ENCODE measurements at places on chromosomes 6 and 20.

DNA sequence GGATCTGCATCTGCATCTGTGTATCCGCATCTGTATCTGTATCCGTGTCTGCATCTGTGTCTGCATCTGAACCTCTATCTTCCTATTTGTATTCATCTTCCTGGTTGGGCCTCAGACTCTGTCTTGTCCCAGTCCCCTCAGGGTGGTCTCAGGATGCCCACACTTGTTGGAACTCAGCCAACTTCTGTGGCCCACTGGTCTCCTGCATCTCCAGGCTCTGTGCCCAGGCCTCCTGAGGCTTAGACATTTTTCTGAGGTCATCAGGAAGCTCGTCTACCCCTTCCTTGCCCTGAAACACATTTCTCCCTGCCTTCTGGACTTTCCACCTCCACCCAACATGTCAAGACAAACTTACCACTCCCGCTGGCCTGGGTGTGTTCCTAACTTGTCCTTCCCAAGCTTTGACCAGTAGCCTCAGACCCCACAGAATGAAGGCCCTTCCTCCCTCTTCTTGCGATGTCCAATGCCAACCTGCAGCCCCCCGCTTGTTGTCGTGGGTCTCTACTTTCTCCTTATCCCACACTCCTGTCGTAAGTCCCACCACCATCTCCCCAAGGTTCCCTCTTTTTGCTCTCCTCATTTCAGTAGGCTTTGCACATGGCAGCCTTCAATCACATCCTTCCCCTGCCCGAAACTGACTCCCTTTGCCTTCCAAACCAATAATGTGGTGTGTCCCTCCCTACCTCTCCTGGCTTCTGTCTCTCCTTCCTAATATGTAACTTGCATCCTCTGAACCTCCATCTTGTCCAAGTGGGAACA lies 176.5 kb downstream of the DLL1 start:
- no peak for DNase-seq

DNA sequence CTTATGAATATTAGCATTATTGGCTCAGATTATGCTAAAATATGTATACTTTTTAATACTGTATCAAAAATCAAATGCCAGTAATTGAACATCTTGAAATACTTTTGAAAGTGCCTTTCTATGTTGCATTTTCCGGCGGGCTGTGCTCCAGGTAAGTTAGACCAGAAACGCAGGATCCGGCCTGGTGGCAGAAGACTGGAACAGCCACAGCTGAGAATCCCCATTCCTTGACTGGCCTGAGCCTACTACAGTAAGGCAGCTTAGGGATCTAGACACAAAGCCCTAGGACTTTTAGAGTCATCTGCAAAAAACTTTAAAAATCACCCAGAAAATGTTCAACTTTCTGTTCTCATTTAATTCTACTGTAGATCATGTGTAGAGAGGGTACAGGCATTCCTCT lies 138.8 kb upstream of the C6orf118 start:
- no peak for DNase-seq

- no peak for DNase-seq
These were observed 2.8 kb upstream of the RAB23 start for GRCh38 chr6:57224769-57225515.

DNA sequence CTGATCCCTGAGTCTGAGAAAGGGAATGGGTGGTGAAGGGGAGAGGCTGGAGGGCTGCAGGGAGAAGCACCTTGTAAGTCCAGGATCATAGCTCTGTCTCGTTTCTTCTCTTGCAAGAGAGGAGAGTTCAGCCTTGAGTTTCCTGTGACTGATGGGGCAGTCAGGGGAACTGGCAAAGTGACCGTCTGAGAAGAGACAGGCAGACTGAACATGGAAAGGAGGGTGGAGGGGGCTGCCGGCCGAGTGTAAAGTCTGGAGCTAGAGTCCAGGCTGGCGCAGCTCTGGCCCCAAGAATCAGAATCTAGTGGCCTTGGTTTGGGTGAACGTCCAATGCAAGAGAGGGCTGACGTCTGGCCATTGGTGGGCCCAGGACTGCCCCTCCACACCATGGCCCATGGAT lies 72.5 kb downstream of the TCP11 start:
- DNase-seq, result no peak

GRCh38 chr6:57097596-57097995 lies 7.6 kb downstream of the ZNF451 start:
- no peak for DNase-seq

- no peak for DNase-seq
These were observed 26.9 kb downstream of the RING1 start for GRCh38 chr6:33235221-33235634.

DNA sequence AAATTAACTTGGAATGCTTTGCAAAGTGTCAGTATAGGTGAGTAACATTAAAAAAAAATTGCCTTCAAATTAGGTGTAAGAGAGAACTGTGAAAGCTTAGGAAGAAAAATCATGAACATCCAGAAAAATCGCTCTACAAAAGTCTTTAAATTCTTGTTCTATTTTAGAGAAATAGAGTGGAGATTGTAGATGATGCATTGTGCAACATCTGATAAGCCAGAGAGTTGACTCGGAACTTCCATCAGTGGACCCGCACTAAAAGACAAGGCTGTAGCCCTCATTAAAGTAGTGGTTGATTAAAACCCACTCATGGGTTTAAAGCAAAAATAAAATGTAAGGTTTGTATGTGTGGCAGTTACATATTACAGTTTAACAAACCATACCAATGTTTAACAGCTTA lies 35.8 kb downstream of the MAP3K4 start:
- DNase-seq, result no peak

- no peak for DNase-seq
These were observed 39.3 kb upstream of the SCGN start for GRCh38 chr6:25612666-25613065.

DNA sequence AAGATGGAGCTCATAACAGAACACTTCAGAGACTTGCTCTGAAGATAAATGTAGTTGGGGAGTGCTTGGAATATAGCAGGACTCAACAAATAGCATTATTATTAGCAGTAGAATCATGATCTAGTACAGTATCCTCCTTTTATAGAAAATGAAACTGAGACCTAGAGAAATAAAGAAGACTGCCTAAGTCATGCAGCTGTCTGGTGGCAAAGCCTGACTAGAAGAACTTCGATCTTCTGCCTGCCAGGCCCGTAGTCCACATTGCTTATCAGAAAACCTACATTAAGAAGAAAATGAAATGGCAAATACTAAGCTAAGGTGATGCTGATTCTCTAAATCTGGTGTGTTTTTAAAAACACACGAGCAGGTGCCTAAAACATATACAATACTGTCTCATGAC lies 46.4 kb upstream of the DST start:
- no peak for DNase-seq

- no peak for DNase-seq
These were observed at the start of gene CCM2L for GRCh38 chr20:32010101-32010500. Gene CCM2L (plus strand): TSS chr20:32010438. CDS start chr20:32010455, 17 bp downstream.

GRCh38 chr6:5442916-5443315 lies 181.6 kb downstream of the FARS2 start:
- DNase-seq, result no peak

DNA sequence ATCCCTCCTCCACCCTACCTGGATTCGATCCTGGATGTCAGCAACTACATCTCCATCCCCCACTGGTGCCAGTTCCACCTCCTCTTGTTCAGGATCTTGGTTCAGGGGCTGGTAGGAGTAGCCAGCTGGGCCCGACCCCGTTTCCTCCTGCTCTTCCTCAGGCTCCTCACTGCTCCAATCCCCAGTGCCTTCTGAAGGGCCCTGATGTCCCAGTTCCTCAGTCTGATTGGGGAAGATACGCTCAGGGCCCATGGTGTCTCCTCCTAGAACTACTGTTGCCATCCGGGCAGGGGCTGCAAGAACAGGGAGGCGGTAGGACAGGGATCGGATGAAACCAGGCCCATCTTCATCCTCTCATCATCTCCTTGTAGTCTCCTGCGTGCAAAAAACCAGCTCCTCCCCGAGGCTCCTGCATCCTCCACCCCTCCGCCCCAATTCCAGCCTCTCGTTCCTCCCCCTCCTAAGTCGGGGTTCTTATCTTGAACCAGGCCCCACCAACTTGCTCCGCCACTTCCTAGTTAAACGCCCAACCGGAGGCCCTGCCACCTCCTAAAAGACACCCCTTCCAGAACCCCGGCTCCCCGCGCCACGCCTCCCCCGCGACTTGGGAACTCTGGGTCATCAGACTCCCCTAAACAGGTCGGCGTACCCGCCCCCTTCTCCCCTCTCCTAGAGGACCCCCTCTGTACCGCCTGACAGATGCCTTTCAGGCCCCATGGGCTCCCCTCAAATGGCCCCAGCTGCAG lies 476 bp downstream of the MEA1 start:
- no peak for DNase-seq

GRCh38 chr20:40073535-40074111 lies 615.4 kb downstream of the MAFB start:
- DNase-seq, result no peak

DNA sequence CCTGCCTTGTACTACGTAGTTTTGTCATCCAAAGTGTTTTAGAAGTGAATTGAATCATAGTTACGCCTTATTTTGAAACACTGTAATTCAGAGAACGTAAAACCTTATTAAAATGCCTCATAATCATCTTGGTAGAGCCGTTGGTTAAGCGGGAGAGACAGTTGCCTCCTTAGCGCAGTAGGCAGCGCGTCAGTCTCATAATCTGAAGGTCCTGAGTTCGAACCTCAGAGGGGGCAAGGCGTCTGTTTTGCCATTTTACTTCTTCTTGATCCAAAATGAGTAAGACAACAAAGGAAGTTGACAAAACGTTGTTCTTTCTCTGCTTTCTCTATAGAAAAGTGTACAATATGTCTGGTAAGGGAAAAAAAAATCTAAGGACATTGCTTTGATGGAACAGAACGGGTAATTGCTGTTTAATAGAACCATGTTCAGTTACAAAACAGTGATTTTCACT lies 20.7 kb upstream of the TRIM27 start:
- peak; percentile 44 for DNase-seq

DNA sequence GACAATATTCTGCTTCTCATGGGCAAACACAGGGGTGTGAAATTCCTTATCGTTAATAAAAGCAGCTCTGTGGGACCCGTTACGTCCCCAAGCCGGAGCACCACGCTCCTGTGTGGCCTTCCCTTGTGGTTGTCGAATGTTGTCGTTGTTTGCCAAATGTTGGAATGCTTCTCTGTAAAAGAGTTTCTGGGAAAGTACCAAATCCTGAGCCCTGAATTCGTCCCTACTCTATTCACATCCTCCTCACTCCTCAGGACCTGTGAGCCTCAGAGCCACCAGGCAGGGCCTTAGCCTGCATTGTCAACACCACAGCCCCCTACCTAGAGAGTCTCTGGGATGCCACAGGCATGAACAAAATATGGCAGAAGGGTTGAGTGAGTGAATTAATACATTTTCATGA lies 64.0 kb downstream of the THBS2 start:
- no peak for DNase-seq

- DNase-seq, result no peak
These were observed 470.2 kb downstream of the ADGRB3 start for GRCh38 chr6:69105288-69105687.

GRCh38 chr6:139173822-139174221 lies 38.9 kb downstream of the HECA start:
- DNase-seq, result no peak

GRCh38 chr6:168016176-168016620 lies 18.7 kb downstream of the KIF25 start:
- DNase-seq, result no peak

- DNase-seq, result no peak
These were observed 27.5 kb downstream of the PXDC1 start for GRCh38 chr6:3723966-3724365.

DNA sequence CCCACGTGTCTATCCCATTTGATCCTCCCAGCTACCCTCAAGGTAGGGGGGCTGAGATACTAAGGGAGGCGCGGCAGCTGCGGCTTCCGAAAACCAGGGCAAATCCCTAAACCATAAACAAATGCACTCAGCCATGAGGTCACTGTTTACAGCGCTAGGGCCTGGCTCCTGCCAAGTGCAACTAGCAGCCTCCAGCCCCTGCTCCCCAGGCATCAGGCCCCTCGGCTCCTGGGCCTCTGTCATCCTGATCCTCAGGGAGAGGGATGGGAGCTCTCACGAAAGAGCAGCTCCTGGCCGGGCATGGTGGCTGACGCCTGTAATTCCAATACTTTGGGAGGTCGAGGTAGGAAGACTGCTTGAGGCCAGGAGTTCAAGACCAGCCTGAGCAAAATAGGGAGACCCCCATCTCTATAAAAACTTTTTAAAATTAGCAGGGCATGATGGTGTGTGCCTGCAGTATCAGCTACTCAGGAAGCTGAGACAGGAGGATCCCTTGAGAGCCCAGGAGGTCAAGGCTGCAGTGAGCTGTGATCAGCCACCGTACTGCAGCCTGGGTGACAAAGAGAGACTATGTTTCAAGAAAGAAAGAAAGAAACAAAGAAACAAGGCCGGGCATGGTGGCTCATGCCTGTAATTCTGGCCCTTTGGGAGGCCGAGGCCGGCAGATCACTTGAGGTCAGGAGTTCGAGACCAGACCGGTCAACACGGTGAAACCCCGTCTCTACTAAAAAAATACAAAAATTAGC lies 42.5 kb upstream of the TLDC2 start:
- DNase-seq, result no peak

GRCh38 chr6:108710551-108710950 lies 137.7 kb upstream of the ARMC2 start:
- DNase-seq, result no peak

DNA sequence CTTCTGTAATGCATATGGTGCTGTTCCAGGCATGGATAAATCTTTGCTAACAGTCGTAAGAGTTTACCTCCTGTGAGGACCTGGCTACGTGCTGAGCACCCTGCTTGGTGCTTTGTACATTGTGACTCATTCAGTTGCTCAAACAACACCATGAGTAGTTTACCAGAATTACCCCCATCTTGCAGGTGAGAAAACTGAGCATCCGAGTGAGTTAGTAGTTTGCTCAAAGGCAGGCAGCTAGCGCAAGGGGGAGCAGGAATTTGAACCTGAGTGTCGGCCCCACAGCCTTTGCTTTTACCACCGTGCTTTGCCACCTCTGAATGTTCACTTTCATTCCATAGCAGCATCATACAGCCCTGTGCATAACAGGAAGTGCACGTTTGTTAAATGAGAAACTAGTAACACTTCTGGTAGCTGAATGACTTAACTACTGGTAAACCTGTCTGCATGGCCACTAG lies 121.9 kb downstream of the MTHFD1L start:
- peak; percentile 8 for DNase-seq

- no peak for DNase-seq
These were observed 101.0 kb upstream of the HDGFL1 start for GRCh38 chr6:22468256-22468965.

DNA sequence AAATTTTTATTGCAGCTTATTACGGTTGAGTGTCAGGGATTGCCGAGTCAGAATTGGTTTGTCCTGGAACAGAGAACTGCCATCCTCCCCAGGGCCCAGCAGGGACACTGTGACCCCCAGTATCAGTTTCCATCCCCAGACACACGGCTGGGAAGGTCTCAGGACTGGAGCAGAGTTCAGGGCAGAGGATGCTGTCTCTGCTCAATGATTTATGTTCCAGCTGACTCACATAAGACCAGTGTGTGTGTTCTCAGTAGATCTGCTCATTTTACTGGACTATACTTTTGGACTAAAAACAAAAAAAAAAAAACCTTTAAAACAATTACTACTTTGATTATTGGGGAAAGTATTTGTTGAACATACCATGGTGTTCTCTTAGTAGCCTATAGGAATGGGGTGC lies 44.2 kb downstream of the FNDC1 start:
- no peak for DNase-seq

All from CD4-positive, alpha-beta T cell (primary cell).